ENCODE measurements at places on chromosomes 5 and 9. TPM values are rescaled to one million over a fixed set of nuclear protein-coding genes. Genes with fewer than 3 reads are reported as not detected.

Gene BTNL9
- 2.5 TPM for total RNA-seq

Gene PCDHB4
- 0.52 TPM for total RNA-seq

DNA sequence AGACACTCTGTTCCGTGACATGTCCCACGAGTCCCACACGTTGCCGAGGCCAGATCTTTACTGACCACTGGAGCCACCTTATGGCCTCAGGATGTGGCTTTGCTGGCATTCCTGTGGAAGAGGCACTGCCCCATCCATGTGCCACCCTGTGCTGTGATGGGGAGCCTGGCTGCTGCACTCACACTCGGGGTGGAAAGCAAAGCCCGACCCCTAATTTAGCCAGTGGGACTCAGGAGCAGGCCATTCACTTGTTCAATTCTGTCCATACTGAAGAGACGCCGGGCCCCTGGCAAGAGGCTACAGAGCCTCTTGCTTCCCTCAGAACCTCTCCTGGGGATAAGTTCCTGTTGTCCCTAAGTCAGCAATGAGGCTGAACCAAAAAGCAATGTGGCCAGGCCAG is 18.6 kb upstream of the CEP72 start:
- no peak for ATAC-seq

GRCh38 chr9:28921857-28922500 is 1348.7 kb upstream of the C9orf72 start:
- ATAC-seq = no peak

- ATAC-seq = no peak
Measured at GRCh38 chr9:86772635-86772993, 174.7 kb downstream of the GAS1 start.

Gene COL5A1
- 3.3 TPM for total RNA-seq

- ATAC-seq = peak; percentile 15
Measured at GRCh38 chr5:154419236-154419635, 26.6 kb upstream of the SAP30L start.

GRCh38 chr5:133228316-133228715 is 176.5 kb downstream of the HSPA4 start:
- ATAC-seq = peak; percentile 31

Gene CKMT2
- 0.96 TPM for total RNA-seq

DNA sequence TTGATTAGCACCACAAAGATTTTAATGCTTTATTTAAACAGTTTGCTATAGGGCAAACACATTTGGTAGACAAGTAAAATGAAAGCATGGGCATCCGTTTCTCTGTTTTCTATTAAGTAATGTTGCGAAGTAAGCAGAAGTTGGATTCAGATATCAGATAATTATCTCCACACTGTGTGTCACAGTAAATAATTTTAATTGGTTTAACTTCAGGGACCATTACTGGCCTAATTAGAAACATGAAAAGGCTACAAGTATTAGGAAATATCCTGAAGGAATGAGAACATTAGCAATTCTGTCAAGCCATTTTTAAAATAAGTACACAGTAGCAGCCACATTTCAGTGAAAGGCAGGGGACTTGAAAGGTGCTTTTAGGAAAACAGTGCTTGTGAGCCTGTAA is 975.4 kb downstream of the NR2F1-AS1 start:
- no peak for ATAC-seq

- ATAC-seq = no peak
Measured at GRCh38 chr5:145931718-145932117, 4.7 kb upstream of the SH3RF2 start.

DNA sequence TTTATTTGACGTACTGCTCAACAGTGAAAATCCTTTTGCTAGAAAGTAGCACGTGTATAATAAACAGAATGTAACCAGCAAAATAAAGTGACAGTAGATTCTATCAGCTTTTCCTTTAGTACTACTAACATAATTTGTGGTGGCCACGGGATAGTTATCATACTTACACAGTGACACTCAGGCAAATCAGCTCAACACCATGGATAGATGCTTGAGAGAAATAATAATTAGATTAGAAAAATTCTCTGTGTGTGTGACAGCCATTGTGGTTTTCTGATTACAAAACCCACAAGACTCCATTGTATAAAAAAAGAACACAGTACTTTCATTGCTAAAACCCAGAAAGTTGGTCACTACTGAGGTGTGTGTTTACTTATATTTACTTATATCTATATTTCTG is 101.1 kb downstream of the MUSK start:
- ATAC-seq = no peak

- ATAC-seq = peak; percentile 35
Measured at GRCh38 chr9:122248448-122248865, 16.2 kb downstream of the RBM18 start.

All from esophagus mucosa (tissue), 1 donor.